Right cardiac atrium (tissue), 5 donors: ENCODE measurements at places on chromosomes 1 and 21. TPM values are rescaled to one million over a fixed set of nuclear protein-coding genes. Genes with fewer than 3 reads are reported as not detected.

DNA sequence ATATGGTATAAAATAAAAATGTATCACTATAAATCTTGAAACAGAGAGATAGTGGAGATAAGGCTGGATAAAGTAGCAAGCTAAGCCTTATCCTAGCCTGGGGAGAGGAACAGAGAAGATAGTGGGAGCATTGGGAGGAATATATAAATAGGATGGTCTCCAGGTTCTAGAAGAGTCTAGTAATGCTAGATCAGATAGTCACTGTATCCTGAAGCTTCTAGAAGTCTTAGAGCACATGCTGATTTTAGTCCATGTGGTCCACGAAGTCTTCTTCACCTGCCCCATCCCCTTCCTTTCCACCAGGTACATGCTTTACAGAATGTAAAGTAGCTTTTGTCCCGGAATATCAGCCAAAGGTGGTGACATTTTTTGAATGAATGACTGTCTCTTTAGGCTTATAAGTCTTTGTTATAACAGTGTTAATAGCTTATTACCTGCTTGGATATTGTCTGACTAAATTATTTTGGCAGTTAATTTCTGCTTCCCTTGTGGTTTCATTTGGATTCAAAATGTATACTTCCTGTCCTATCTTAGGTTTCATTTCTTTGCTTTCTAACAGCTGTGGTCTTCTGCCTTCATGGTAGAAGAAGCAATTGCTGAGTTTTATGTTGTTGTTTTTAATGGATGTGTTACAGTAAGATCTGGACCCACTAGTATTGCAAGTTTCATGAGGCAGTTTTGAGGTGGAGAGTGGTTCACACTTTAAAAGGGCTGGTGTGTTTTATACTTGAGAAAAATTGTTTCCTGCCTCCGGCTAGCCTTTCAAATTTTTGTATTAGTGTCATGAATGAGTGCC lies 5.9 kb downstream of the SMG7 start:
- DNase-seq = no peak

The OR10J5 gene
- not detected for total RNA-seq

DNA sequence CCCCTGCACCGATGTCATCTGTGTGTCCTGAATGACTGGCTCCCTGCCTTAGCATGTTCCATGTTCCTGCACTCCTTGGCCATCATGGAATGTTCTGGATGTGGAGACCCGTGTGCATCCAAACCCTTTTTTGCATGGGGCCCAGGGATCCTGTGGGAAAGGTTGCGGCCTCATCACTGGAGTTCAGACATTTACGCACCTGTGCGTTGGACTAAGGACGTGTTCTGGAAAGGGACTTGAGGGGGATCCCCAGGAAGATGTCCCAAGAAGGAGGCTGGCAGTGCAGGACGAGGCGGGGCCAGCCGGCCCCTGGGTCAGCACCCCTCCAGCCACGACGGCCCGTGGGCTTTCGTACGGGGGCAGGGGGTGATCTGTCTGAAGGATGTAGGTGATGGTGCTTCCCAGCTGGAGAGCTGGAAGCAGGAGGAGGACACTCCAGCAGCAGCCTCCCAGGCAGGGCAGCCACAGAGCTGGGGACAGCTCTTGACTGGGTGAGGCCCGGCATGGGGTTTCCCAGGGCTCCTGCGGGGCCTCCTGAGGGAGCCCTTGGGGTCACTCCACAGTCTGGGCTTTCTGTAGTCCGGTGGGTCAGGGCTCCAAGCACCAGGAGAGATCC lies 67.2 kb downstream of the SCCPDH start:
- DNase-seq = no peak

The RIPPLY3 gene
- not detected for total RNA-seq

The DNAJC6 gene
- total RNA-seq = 25.7 TPM

The PPFIA4 gene
- 32.6 TPM for total RNA-seq

GRCh38 chr1:3241236-3241550 lies 172.2 kb downstream of the PRDM16 start:
- no peak for DNase-seq

The SYT2 gene
- total RNA-seq = not detected

The CELA2B gene
- not detected for total RNA-seq

DNA sequence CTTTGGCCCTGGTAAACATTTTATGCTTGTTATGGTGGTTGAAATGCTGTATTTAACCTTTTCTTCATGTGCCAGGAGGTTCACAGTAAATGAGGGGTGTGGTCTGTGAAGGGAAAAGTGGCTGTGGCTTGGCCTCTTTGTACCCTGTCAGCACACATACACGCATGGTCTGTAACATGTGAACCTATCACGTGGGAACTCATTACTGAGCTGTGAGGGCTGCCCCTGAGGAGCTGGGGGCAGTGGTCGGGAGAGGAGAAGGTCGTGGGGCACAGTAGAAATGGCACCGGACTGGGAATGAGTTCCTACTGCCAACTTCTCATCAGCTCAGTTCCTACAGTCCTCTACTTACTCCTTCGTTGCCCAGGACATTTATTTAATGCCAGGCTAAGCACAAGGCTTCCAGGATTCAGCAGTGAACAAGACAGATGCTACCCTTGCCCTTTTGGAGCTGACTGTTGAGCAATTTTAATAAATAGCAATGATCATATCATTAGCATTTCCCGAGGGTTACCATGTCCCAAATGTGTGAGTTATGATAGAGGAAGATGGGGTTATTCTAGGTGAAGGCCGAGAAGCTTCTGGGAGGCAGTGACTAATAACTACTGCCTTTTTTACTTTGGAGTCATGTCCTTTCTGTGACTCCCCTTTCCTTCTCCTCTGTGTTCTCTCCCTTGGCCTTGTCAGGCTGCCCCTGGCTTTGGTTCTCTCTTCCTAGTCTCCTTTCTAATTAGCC lies 38.8 kb downstream of the DDR2 start:
- no peak for DNase-seq

DNA sequence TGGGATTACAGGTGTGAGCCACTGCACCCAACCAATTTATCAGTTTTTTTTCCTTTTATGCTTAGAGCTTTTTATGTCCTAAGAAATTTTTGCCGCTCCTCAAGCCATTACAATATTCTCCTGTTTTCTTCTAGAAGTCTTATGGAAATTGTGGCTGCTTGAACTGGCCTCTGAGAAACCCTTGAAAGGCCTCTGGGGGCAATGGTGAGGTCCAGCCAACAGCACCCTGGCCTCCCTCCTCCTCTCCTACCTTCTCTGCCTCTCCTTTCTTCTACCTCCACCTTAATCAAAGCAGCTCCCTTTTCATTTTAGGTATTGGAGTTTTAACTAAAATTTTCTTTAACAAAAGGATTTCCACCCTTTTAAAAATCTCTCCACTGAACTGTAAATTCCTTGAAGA lies 24.5 kb upstream of the RGS16 start:
- no peak for DNase-seq

The OR2AK2 gene
- not detected for total RNA-seq

DNA sequence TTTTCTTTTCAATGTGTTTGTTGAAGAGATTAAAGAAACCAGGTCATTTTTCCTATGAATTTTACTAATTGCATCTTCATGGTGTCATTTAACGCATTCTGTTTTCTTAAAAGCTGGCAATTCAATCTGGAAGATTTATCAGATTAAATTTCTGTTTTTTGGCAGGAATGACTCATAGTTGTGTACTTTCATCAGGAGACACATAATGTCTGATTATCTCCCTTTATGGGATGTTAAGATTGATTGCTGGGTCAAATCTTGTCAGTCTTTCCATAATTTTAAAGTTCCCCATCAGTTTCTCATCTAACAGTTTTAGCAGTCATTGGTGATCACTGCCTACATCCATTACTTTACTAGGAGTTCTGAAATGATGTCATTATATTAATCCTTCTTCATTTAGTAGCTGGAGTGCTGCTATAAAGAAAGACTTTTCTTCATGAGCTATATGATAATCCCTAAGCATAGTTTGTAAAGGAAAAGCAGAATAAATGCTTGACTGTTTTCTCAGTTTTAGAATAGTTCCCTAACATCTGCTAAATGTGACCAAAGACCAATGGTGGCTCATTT lies 72.8 kb upstream of the MAP10 start:
- no peak for DNase-seq

The LRRC52 gene
- not detected for total RNA-seq

GRCh38 chr1:2951856-2952255 lies 69.4 kb upstream of the ACTRT2 start:
- peak; percentile 48 for DNase-seq

DNA sequence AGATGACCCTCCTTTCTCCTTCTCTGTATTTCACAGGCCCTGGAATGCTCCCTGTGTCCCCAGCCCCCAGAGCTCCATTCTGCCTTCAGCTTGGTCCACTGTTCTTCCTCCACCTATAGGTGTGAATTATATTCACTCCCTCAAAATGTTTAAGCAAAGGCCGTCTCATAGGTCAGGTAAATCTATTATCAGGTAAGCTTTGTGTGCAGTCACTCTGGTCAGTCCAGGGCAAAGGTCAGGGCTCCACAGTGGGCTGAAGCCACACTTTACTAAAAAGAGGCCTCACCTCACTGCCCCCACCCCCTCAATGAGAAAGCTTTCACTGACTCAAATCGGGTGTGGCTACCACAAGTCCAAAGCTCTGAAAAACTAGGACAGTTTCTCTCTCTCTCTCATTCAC lies 65.9 kb downstream of the DNTTIP2 start:
- no peak for DNase-seq

DNA sequence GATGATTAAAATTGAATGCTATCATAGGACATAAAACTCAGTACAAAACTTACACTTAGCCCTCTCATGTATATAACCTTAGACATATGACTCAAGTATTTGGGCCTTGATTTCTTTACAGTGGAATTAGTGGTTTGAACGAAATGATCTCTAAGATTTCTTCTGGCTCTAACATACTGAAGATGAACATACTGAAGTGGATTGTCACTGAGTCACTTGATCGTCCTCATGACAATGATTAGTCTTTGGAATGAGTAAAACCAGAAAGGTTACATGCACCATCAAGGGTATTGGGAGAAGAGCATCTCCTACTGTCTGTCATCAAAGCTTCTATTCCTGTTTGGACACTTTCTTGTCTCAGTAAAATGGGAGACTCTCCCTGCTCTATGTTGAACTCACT lies 17.4 kb downstream of the FMN2 start:
- no peak for DNase-seq

DNA sequence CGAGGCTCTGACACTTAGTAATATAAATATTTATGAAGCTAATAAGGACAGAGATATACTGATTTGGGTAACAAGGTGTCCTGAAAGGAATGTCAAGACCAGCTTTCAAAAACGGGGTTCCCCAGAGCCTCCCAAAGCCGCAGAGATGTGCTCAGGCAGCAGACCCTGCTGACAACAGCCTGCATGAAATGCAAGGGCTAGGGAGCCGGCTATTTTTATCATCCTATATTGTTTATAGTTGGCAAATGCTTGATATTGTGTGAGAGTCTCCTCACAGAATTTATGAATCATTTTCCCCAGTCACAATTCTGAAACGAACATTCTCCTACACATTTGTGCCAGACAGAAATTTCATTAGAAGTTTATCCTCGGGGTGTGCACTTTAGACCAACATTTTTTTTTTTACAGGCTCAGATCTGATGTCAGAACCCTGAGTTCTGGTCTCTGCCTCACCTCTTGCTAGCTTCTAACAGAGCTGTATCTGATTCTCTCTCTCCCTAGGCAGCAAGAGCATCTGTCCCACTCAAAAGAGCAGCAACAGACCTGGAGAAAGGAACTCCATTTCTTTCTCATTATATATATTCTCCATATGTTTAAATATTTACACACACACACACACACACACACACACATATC lies 302.3 kb upstream of the PLD5 start:
- DNase-seq = no peak

DNA sequence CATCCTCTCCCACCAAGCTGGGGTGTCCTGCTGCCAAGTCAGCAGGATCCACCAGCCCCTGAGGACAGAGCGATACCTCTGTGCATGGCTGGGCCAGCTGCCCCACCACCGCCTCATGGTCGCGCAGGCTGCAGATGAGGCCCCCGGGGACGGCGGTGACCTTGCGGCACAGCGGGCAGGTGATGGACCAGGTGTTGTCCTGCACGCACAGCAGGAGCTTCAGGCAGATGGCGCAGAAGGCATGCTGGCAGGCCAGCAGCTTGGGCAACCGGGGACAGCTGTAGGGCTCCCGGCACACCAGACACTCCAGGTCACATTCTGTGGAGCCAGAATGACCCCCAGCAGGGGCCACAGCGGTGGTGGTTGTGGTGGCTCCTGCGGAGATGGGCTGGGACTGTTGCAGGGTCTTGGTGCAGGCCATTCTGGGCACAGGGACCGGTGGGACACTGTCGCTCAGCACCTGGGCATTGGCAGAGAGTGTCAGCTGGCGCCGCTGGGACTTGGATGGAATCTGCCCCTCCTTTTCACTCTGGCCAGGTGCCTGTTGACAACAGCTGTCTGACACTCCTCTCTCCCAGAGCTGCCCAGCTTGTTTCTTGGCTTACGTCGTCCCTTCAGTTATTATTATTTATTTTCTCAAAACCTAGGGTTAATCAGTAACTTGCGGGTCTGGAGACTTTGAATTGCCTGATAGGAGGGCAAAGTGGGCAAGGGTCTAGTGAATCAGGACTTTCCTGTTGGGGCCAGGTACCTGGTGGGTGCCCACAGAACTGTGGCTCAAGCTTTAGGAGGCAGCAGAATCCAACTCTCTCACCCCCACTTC lies at the start of gene RNF186:
Gene RNF186, minus strand, starts transcription at position 603 of the 823 bp plus-strand sequence. Its CDS starts 182 bp downstream, at position 421.
- no peak for DNase-seq

The TRIM67 gene
- total RNA-seq = 0.06 TPM

DNA sequence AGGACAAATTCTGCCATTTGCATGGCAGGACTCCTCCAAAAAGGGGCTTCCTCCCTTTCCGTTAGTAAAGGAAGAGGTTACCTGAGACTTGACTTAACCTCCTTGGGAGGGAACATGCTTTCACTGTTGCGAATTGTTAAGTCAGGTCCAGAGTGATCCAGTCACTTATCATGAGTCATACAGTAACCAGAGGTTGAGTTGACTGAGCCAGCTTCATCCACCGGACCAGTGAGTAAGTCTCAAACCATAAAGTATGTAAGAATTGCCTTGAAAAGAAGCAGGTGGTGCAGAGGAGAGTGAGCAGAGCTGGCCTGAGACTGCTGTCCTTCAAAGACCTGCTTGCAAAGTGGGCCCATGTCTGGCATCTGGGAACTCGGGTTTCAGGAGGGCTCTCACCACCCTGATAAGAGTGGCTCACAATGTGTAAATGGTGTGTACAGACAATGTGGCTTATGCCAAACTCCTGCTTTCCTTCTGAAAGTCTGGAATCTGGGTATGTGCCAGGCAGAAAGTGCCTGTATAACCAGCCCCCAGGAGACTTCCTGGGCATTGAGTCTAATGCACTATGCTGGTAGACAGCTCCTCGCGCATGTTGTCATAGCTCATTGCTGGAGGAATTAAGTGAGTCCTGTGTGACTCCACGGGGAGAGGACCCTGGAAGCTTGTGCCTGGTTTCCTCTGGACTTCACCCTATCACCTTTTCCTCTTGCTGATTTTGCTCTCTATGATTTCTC lies 84.3 kb upstream of the KLHDC7A start:
- DNase-seq = no peak

GRCh38 chr1:87678266-87678665 lies 349.6 kb downstream of the LMO4 start:
- DNase-seq = no peak
